ENCODE measurements at places on chromosomes 2 and 18.

DNA sequence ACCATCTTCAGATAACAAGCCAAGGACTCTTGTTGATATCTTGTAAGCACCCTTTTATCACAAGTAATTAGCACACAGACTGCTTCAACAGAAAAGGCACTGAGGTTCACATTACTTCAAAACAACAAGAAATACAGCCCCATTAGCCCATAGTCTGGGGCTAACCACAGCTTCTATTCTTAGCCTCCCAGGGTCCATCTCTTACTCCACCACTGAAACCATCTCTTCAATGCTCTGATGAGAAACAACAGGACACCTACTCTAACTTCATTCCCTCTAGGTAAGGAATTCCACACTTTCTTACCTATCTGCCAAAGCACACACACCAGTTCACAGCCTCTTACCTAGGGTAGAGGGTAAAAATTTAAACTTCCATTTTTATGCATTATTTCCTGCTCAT, 26.4 kb upstream of the CYTIP start:
- no peak for DNase-seq

GRCh38 chr2:3073041-3073595, 304.5 kb downstream of the EIPR1 start:
- no peak for DNase-seq

GRCh38 chr18:48799724-48800315, 150.9 kb downstream of the SMAD7 start:
- no peak for DNase-seq

DNA sequence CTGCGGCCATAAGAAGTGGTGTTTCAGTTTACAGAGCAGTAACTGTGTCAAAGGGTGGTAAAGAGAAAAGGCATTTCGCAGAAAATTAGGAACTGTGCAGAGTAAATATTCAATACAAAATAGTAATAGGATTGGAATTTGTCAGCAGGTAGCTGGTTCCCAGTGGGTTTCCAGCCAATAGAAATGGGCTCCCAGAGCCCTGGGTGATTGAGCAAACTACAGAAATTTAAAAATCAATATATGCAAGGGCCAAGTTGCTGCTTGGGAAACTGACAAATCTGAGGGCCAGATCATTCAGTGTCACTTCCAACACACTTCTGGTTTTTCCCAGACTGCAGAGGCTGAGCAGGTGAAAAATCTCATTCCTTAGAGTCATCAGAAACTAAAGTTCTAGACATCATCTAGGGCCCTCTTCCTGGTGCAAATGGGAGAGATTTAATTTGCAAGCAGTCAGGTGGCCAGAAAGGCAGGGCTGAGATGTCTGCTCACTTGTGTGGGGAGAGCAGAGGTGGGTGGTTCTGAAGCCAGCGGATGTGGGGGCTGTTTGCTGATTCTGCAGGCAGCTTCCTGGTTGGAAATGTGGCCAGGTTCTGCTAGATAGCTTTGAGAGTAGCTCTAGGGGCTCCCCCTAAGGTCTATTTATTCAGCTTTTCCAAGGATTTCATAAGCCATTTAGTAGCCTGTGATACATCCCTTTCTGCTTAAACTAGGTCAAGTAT, 182.4 kb downstream of the NCK2 start:
- DNase-seq: no peak

DNA sequence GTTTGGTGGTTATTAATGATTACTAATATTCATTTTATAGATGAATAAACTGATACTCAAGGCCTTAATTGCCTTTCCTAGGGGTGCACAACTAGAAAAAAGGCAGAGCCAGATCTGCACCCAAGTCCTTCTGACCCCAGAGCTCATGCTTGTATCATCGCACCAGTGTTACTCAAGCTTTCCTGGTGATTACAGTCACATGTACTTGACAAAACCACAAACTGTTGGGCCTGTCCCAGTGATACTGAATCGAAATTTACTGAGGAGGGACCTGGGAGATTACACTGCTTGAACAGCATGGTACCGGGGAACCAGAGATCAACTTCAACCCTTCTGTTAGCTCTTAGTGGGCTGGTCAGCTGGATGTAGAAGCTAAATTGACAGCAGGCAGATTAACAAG, 33.7 kb downstream of the FASTKD2 start:
- no peak for DNase-seq

- DNase-seq: no peak
Observed at GRCh38 chr18:80231616-80232015, 15.7 kb downstream of the PARD6G start.

DNA sequence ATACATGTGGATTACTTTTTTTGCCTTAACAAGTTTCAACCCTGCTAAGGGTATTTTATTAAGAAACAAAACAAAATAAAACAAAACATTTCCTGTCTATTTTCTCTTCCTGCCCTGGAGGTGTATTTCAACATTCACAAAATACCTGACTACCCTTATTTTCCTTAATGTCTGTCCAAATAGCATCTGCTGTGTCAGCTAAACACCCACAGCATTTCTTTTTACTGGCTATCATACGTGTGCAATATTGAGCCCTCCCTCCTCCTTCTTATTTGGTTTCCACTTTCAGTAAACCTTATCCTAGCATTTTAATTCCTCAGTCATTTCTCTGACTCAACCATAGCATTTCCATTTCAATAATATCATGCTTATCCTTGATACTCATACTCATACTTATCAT, 1420.0 kb upstream of the ZEB2 start:
- no peak for DNase-seq

DNA sequence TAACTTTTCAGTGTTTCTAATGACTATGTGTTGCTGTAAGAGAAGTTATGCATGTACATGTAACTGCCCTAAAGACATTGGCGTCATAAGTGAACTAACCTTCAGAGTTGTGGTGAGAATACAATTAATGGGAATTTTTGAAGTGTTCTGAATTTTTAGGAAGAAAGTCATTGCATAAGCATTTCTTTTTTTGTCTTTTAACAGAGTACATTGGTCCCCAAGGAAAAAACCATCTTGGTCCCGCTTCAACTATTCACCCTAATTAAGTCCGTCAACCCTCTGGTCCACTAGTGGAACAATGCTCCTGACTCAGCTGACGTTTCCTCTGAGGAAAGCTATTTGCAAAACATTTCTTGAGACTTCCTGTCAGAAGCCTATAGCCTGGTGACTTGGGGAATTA, 41.1 kb upstream of the VIT start:
- no peak for DNase-seq

GRCh38 chr2:145076085-145076484, 556.2 kb upstream of the ZEB2 start:
- DNase-seq: no peak

DNA sequence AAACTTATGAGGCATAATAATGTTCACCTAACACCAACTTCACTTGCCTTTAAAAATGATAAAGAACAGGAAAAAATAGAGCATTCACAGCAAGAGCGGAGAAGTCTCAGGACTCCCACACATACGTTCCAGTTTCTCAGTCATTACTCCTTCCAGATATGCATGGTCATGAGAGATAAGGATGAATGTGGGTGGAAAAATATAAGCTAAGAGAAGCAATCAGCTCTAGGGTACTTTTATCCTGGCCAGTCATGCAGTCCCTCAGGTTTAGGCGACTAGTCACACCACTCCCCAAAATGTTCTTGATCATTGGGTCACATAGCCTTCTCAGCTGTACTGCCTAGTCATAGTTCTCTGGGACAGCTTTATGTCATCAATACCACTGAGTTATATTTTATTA, 29.2 kb upstream of the CCDC178 start:
- DNase-seq: no peak

GRCh38 chr2:113075030-113075429, 7.3 kb downstream of the IL1F10 start:
- no peak for DNase-seq

DNA sequence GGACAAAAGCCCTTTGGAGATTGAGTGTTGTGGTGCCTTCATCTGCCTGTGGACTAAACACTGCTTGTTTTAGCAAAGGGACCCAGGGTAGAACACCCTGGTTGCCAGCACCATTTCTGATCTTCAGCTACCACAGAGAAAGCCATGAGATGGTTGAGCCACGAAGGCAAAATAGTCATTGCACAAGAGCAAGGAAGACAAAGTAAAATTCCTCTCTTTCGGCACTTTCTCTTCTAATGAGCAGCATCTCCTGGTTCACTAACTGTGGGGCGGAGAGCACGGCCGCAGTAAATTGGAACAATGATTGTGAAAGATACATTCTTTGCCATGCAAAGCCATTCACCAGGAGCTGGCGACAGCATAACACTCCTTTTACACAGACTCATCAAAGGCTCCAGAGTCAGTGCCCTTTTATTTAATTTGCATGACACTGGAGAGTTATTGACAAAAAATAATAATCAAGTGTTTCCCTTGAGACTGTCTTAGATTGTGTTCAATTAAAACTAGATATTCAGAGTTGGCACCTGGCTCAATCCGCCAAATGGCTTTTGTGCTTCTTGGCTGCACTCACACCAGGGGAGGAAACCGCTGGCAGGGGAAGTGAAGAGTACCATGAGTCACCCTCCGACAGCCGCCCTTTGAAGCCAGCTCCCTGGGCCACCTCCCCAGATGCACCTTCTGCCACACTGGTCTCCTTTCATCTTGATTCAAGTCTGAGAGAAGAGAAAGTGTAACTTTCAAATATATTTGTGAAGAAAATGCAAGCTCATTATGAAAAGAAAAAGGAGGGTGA, 100.5 kb upstream of the MEIS1 start:
- DNase-seq: no peak

DNA sequence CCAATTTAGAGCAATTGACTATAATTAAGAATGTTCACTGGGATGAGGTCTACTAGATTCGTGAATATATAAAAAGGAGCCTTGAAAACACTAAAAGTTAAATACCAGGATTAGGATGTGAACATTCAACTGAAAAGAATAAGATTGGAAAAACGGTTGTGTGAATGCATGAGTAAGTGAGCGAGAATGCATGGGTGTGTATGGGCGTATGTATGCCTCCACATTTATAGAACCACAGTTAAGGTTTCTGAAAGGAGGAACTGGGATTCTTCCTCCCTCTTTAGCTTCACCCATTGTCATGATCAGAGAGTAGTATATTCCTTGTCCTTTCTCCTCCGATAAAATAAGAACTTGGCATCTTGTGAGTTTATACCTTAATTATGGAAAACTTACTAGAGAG, 151.1 kb upstream of the UBE2E3 start:
- no peak for DNase-seq

GRCh38 chr2:211361383-211361782, 805.0 kb downstream of the CPS1 start:
- no peak for DNase-seq

DNA sequence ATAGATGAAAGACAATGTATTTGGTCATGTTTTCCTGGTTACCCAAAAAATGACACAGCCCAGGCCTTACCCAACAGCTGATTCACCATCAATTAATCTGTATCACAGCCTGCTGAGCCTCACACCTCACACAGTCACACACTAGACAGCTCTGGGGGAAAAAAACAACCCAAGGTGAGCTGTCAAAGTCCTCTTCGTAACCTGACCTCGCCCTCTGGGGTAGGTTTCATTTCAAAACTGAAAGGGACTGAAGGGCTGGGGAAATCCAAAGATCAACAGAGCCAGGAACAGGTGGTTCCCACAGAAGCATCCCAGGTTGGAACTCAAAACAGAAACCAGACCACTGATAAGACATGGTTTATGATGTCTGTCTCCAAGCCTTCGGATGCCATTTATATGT, 18.2 kb upstream of the PCBP1 start:
- no peak for DNase-seq

DNA sequence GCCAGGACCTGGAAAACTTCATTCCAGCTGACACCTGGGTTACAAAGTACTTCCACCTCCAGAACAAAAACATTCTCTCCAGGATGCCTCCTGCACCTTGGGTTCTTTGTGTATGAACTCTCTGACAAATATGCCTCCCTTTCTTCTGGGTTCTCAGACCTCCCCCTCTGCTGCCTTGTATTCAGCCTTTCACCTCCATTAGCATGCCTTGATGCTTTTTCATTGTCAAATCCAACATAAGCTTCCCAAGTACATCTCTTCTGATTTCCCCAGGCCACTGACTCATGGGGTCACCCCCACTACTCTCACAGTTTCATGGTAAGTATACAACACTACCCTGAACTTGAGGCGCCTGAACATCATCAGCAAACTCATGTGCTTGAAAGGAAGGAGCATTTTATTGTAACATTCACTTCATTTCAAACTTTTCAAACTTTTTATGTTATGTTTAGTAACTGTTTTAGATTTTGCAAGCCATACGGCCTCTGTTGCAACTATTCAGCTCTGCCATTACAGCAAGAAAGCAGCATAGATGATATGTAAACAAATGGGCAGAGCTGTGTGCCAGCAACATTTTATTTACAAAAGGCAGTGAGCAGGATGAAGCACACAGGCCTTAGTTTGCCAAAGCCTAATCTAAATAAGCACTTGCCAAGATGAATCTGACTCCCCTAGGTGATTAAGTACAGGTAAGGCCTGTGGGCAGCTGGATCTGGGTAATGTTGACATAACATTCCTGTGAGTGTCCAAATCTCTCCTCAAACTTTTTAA, 32.5 kb upstream of the MRPS9 start:
- DNase-seq: no peak

GRCh38 chr2:204885747-204886146, 340.5 kb downstream of the PARD3B start:
- DNase-seq: no peak

DNA sequence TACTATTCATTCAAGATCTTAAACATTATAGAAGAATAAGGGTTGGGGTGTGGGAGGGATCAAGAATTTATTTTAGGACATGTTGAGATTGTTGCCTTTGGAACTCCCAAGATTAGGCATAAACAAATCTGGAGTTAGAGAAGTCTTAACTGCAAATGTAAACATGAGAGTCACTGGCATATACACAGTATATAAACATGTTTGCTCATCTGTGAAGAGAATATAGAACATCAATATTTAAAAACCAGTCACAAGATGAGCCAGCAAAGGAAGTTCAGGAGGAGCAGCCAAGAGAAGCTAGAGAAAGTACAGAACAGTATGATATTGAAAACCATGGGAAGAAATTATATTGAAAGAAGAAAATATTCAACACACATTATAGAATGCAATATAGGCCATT, 638.6 kb upstream of the SLC39A10 start:
- DNase-seq: no peak

DNA sequence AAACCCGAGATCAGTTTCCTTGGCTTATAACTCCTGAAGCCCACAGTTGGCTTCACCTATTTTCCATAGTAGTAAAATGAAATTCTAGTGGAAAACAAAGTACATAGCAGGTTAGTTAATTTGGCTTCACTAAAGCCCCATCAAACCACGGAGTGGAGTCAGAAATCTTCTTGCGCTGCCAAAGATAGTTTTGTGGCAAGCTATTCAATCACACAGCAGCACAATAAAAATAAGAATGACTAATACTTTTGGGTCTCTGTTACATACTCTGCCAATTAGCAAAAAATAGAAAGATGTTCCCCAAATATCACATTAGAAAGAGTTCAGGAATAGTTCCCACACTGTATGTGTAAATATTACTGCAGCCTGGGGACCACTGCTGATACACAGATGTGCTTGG, 175.2 kb upstream of the NOL4 start:
- no peak for DNase-seq

DNA sequence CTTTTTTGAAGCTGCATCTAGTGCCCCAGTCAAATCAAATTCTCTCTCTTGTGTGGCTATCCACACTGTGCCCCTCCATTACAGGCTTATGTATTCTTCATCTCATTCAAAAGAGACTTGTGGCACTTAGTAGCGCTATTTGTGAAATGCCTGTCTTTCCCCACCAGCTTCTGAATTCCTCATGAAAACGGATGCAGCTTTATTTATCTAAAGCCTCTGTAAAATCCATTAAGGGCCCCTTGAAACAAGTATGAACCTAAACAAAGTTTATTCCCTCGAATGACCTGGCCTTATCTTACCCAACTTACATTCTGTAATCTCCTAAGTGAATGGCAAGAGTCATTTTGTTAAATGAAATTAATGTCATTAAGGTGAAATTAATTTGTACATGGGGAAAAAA, 417.4 kb upstream of the PIK3C3 start:
- no peak for DNase-seq

Measured in GM12891 (cell line).